ENCODE measurements at places on chromosomes 4 and X.
A peak's percentile ranks its signal among the peaks of the same experiment; 100 is the strongest.

DNA sequence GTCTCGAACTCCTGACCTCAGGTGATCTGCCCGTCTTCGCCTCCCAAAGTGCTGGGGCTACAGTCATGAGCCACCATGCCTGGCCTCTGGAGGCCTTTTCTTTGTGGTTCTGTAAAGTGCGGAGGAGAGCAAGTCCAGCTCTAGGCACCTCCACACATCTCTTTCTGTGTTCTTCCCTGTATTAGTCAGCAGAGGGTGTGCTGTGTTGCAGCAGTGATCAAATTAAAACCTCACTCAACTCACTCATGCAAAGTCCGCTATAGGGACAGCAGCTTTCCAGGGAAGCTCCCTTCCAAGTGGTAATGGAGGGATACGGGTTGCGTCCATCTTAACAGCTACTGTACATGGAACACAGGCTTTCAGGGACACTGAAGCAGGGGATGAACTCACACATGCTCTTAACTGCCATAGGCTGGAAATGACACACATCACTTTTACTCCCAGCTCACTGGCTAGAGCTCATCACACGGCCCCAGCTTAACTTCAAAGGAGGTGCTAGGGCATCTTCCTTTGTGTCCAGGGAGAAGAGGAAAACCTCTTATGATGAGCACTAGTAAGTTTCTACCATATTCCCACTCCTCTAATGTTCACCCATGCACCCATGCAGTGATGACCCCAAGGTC, 36.0 kb upstream of the CCNG2 start:
- H3K4me1 ChIP-seq: peaks cover 13% of the 10 kb centered on the region
- no peak for DNase-seq
- H3K27me3 ChIP-seq: no peaks in the 10 kb centered on the region
- H3K27ac ChIP-seq: no peak overlapping the region
- H3K36me3 ChIP-seq: no peaks in the 10 kb centered on the region

DNA sequence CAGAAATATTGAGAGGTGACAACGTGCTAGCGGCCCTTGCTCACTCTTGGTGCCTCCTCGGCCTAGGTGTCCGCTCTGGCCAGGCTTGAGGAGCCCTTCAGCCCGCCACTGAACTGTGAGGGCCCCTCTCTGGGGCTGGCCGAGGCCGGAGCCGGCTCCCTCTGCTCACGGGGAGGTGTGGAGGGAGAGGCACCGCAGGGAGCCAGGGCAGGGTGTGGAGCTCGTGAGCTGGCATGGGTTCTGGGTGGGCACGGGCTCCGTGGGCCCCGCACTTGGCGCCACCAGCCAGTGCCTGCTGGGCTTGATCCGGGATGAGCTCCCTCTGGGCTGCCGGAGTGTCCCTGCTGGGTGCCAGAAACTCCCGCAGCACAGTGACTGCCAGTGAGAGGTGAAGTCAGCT, 16.0 kb upstream of the VAMP7 start:
- DNase-seq: no peak
- no peak overlapping the region for H3K4me3 ChIP-seq
- no peaks in the 10 kb centered on the region for H3K4me1 ChIP-seq
- H3K27ac ChIP-seq: no peak overlapping the region
- peaks cover 4% of the 10 kb centered on the region for H3K27me3 ChIP-seq
- no peaks in the 10 kb centered on the region for H3K36me3 ChIP-seq

DNA sequence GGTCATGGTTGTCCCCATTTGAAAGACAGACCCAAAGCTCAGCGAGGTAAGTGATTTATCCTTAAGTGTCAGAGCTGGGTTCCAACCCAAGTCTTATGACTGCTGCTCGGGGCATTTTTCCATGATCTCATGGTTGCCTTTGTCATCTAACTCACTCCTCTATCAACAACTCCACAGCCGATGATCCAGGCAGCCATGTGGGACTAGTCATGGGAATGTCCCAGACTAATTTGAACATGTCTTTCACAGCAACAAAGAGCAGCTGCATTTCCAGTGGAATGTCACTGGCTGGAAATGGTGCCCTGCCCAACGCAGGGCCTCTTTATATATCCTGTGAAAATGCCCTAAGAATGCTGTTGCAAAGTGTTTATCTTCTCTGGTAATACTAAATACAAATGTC, 284.8 kb upstream of the PPARGC1A start:
- H3K27ac ChIP-seq: no peak overlapping the region
- no peak overlapping the region for H3K4me3 ChIP-seq
- H3K4me1 ChIP-seq: no peaks in the 10 kb centered on the region
- H3K36me3 ChIP-seq: no peaks in the 10 kb centered on the region
- no peaks in the 10 kb centered on the region for H3K27me3 ChIP-seq

- no peaks in the 10 kb centered on the region for H3K27me3 ChIP-seq
- H3K36me3 ChIP-seq: no peaks in the 10 kb centered on the region
- peak; percentile 91 for DNase-seq
Measured at GRCh38 chr4:139266583-139267257, 13.3 kb downstream of the MGARP start.

DNA sequence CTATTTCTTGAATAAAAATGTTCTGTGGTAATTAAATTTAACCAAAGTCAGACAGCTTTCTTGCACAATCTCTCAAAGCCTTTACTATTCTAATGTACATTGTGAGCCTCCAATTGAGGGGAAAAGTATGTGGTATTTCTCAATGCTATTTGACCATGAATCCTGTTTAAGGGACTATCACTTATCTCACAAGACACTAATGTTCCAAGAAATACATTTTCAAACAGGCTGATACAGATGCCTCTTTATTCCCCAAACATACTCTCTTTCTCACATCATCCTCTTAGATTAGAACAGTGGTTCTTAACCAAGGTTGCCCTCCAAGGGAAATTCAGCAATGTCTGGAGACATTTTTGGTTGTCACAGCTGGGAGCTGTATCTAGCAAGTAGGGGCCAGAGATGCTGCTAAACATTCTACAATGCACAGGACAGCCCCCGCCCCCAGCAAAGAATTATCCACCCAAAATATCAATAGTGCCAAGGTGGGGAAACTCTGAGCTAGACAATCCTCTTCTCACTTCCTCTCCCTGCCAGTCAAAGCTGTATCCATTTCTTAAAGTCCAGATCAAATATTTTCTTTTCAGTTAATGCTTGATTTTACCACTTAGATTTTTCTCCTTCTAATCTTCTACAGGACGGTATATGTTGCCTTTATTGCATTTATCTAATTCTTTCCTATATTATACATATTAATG, 129.2 kb upstream of the TRIM2 start:
- no peak for DNase-seq
- H3K4me1 ChIP-seq: no peaks in the 10 kb centered on the region
- no peaks in the 10 kb centered on the region for H3K36me3 ChIP-seq
- H3K27me3 ChIP-seq: no peaks in the 10 kb centered on the region
- no peak overlapping the region for H3K27ac ChIP-seq
- no peak overlapping the region for H3K4me3 ChIP-seq

DNA sequence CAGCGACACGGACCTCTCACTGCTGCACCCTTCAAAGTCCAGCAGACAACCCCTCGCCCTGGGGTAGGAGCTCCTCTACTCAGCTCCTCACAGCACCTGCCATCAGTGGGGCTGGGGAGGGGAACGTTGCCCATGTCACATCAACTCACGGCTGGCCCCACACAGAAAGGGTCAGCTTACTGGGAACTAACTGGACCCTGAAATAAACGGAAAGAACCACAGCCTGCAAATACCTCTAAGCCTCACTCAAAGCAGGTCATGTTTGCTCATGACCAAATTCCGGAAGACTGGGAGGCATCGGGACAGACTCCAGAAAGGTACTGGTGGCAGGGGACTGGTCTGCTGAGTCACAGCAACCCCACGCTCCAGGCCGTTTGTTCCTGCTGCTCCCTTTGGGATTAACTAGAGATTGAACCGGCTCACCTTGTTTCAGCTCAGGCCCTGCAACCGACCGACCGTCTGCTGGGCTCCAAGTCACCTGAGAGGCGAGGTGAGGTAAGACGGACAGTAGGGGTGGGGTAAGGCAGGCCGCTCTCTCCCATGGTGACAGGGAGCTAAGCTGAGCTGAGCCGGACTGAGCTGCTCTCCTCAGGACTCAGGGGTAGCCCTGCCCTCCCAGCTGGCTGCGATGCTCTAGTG, 5.6 kb downstream of the G6PD start:
- H3K27ac ChIP-seq: peak overlapping the region; percentile 80
- H3K36me3 ChIP-seq: no peaks in the 10 kb centered on the region
- peak; percentile 77 for DNase-seq
- no peak overlapping the region for H3K4me3 ChIP-seq
- H3K27me3 ChIP-seq: no peaks in the 10 kb centered on the region

GRCh38 chrX:66544181-66544580, 94.7 kb downstream of the EDA2R start:
- H3K27ac ChIP-seq: no peak overlapping the region
- no peaks in the 10 kb centered on the region for H3K27me3 ChIP-seq
- no peak for DNase-seq
- no peak overlapping the region for H3K4me3 ChIP-seq

- DNase-seq: peak; percentile 75
- peaks cover 30% of the 10 kb centered on the region for H3K4me1 ChIP-seq
- no peaks in the 10 kb centered on the region for H3K36me3 ChIP-seq
- peaks cover 69% of the 10 kb centered on the region for H3K27me3 ChIP-seq
- H3K27ac ChIP-seq: no peak within 1 kb of the TSS
Measured at GRCh38 chr4:152935631-152936445, at the start of gene FHDC1. FHDC1 (plus strand) TSS chr4:152936323; CDS start chr4:152943058, 6,735 bp downstream.

- no peak overlapping the region for H3K4me3 ChIP-seq
- H3K27ac ChIP-seq: no peak overlapping the region
- no peak for DNase-seq
- no peaks in the 10 kb centered on the region for H3K4me1 ChIP-seq
- H3K36me3 ChIP-seq: no peaks in the 10 kb centered on the region
Measured at GRCh38 chr4:97239667-97239997, 903.6 kb downstream of the STPG2 start.

- no peak overlapping the region for H3K4me3 ChIP-seq
- no peaks in the 10 kb centered on the region for H3K36me3 ChIP-seq
- H3K4me1 ChIP-seq: peaks cover 6% of the 10 kb centered on the region
- DNase-seq: no peak
Measured at GRCh38 chrX:78650906-78651437, 8.2 kb downstream of the RTL3 start.

DNA sequence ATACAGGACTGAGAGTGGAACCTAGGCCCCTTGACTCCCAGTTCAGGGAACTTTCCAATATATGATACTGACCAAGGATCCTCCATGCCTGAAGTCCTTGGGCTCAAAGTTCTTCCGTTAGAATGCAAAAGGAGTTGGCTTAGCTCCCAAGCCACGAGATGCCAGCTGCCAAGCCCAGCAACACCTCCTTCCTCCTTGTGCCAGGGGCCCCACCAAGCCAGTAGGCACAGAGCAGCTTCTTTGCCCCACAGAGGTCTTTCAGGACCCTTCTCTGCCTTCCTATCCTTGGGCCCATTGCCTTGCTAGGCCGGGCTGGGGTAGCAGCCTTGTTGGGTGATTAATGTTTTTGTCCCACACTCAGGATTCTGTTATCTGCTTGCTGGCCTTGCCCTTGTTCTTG, 105.6 kb downstream of the EFNB1 start:
- H3K36me3 ChIP-seq: no peaks in the 10 kb centered on the region
- H3K4me3 ChIP-seq: no peak overlapping the region
- peak; percentile 33 for DNase-seq
- peaks cover 6% of the 10 kb centered on the region for H3K4me1 ChIP-seq
- peaks cover 5% of the 10 kb centered on the region for H3K27me3 ChIP-seq

GRCh38 chr4:2396781-2397368, 21.6 kb downstream of the ZFYVE28 start:
- no peaks in the 10 kb centered on the region for H3K36me3 ChIP-seq
- H3K4me1 ChIP-seq: peaks cover 42% of the 10 kb centered on the region
- no peak overlapping the region for H3K4me3 ChIP-seq
- no peak overlapping the region for H3K27ac ChIP-seq
- H3K27me3 ChIP-seq: peaks cover under 1% of the 10 kb centered on the region

- H3K27ac ChIP-seq: no peak overlapping the region
- H3K27me3 ChIP-seq: no peaks in the 10 kb centered on the region
- no peak for DNase-seq
- no peak overlapping the region for H3K4me3 ChIP-seq
Measured at GRCh38 chr4:76658231-76659102, 223.4 kb downstream of the SHROOM3 start.

DNA sequence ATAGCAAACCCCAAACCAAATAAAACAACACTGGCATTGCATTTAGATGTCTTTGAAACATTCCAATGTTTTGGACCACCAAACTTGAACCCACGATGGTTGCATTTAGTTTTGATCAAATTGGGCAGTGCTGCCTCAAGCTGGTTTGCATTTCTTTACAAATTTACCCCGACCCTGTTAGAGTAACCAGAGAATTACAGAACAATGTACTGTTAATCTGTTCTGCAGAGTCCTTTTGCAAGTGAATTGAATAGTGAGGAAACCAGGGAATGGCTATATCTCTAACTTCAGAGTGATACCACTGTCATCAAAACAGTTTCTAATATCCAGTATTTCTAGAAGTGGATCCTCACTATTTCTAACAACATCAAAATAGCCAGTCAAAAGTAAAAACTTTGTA, 49.5 kb upstream of the GYPA start:
- no peak overlapping the region for H3K4me3 ChIP-seq
- no peak overlapping the region for H3K27ac ChIP-seq
- H3K36me3 ChIP-seq: no peaks in the 10 kb centered on the region
- no peaks in the 10 kb centered on the region for H3K4me1 ChIP-seq
- DNase-seq: no peak
- H3K27me3 ChIP-seq: no peaks in the 10 kb centered on the region

DNA sequence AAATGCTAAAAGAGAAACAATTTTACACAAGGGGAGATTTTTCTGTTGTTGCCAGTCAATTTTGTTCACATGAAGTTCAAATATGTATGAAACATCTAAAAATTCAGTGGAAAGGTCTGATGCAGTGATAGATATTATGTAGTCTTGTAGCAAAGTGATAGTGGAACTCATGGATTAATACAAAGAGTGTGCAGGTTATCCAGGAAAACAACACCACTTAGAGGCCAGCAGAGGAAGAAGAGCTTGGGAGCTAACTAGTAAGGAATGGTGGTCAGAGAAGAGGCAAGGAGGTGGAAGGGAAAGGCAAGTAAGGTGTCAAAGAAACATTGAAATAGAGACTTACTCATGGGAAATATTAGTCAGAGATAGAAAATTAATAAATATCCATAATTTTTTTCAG, 395.6 kb downstream of the MAPK10 start:
- peaks cover 27% of the 10 kb centered on the region for H3K4me1 ChIP-seq
- H3K27ac ChIP-seq: no peak overlapping the region
- no peak for DNase-seq

DNA sequence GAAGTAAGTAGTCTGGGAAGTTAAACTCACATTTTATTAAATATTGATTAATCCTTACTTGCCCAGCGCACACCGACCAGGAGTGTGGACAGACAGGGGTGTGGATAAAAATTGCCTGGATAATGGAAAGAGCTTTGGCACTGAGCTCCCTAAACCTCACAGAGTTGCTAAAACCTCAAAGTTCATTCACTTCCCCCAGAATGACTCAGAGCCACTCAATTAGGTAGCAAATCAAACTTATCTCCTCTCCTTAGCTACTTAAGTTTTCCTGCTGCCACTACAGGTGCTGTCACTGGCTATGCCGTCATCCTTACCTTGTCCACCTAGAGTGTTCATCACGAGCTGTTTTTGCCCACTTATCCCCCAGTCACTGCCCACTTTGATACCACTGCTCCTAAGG, 27.0 kb upstream of the MID1IP1 start:
- no peaks in the 10 kb centered on the region for H3K36me3 ChIP-seq
- no peak overlapping the region for H3K4me3 ChIP-seq
- H3K4me1 ChIP-seq: no peaks in the 10 kb centered on the region
- H3K27me3 ChIP-seq: no peaks in the 10 kb centered on the region
- no peak overlapping the region for H3K27ac ChIP-seq
